GM23338 (cell line): ENCODE measurements at places on chromosomes 4 and X. TPM values are rescaled to one million over a fixed set of nuclear protein-coding genes. Genes with fewer than 3 reads are reported as not detected.

SULT1B1 gene
- total RNA-seq, result not detected in 2 replicates

MED12 gene
- total RNA-seq, result 35.2 and 40.6 TPM in 2 replicates

CENPVL2 gene
- total RNA-seq, result 4.4 and 5.2 TPM in 2 replicates

TLR6 gene
- 0.14 TPM in 1 of 2 replicates, not detected in the other for total RNA-seq

RBMXL3 gene
- not detected in 2 replicates for total RNA-seq

TSPAN7 gene
- total RNA-seq, result 5.9 and 7.2 TPM in 2 replicates

FRAS1 gene
- 108 and 111 TPM in 2 replicates for total RNA-seq

PDE6B gene
- total RNA-seq, result 3.1 and 5.0 TPM in 2 replicates
